ENCODE measurements at places on chromosomes 16 and 17. TPM values are rescaled to one million over a fixed set of nuclear protein-coding genes. Genes with fewer than 3 reads are reported as not detected.

BRICD5 gene
- 32.4 TPM for total RNA-seq

NXN gene
- 1.5 TPM for total RNA-seq

USB1 gene
- total RNA-seq = 36.4 TPM

KRT9 gene
- not detected for total RNA-seq

GID4 gene
- 13.1 TPM for total RNA-seq

NHLRC4 gene
- total RNA-seq = 3.2 TPM

VTN gene
- not detected for total RNA-seq

NUP88 gene
- total RNA-seq = 92.5 TPM

MYH8 gene
- total RNA-seq = not detected

PRSS33 gene
- total RNA-seq = not detected

ZSCAN10 gene
- not detected for total RNA-seq

PRSS21 gene
- total RNA-seq = 2.6 TPM

DNA sequence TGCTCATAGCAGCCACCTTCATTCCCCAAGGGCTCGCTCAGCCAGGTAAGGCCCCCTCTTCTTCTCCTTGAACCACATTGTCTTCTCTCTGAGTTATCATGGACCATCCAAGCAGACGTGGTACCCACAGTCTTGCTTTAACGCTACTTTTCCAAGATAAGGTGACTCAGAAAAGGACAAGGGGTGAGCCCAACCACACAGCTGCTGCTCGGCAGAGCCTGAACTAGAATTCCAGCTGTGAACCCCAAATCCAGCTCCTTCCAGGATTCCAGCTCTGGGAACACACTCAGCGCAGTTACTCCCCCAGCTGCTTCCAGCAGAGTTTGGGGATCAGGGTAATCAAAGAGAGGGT, 272 bp downstream of the CCL2 start:
- no peak overlapping the region for H3K27ac ChIP-seq
- no peaks in the 10 kb centered on the region for H3K4me1 ChIP-seq
- no peak for DNase-seq

DNA sequence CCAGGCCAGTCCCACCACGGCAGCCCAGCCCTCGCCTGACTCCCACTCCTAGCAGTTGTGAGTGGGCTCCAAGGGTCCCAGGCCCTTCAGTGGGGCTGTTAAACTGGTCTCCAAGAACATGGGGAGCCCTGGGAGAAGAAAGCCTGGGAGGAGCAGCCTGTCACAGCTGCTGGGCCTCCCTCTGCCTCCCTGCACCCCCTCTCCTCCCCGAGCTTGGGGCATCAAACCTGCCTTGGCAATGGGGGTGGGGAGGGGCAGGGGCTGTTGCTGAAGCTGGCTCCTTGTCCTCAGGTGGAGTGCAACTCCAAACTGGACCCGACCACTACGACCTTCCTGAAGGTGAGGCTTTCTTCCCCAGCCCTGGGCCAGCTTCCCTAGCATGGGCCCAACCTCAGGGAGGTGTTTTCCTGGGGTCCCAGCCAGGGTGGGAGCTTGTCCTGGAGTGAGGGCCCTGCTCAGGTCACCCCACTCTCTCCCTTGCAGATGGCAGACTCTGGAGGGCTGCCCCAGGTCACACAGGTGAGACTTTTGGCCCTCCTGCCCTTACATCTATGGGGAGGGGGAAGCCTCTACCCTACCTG, 6.6 kb upstream of the SETD6 start:
- no peaks in the 10 kb centered on the region for H3K27me3 ChIP-seq
- no peak overlapping the region for H3K27ac ChIP-seq
- H3K4me1 ChIP-seq = no peaks in the 10 kb centered on the region
- H3K36me3 ChIP-seq = no peaks in the 10 kb centered on the region

DNA sequence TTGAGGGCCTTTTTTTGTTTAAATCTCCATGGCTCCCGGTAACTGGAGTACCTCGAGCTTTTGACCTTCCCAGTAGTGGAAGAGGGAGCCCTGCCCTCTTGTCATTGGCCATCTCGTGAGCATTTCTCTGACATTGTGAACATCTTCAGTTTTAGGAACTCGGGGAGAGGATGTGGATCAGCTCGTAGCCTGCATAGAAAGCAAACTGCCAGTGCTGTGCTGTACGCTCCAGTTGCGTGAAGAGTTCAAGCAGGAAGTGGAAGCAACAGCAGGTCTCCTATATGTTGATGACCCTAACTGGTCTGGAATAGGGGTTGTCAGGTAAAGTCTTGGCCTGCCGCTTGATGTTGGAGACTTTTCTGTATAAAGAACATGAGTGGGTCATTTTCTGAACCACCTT, 24.3 kb downstream of the NTAN1 start:
- H3K27me3 ChIP-seq = no peaks in the 10 kb centered on the region
- H3K4me3 ChIP-seq = no peak overlapping the region
- DNase-seq = no peak
- peaks cover 54% of the 10 kb centered on the region for H3K36me3 ChIP-seq

GRCh38 chr17:82240506-82241182, 11.8 kb downstream of the SLC16A3 start:
- DNase-seq = no peak
- H3K4me1 ChIP-seq = peaks cover 62% of the 10 kb centered on the region
- peaks cover 36% of the 10 kb centered on the region for H3K36me3 ChIP-seq
- H3K27me3 ChIP-seq = no peaks in the 10 kb centered on the region
- H3K27ac ChIP-seq = no peak overlapping the region
- no peak overlapping the region for H3K4me3 ChIP-seq

DNA sequence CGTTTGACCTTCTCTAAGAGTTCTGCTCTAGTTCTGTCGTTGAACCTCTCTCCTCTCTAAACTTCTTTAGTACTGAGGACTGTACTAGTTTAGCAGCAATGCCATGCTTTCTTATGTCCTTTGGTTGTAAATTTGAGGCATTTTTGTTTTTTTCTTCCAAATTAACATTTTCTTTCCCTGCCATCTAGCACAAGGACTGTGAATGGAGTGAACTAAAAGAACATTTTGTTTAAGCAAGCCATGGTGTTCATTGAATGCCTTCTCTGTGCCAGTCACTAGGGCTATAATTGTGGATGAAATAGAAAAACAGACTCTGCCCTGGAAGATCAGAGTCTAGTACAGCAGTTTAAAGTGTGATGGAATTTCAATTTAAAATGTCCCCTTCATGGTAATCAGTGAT, 137.9 kb downstream of the FTO start:
- H3K27me3 ChIP-seq = no peaks in the 10 kb centered on the region
- H3K4me3 ChIP-seq = no peak overlapping the region

GRCh38 chr17:39950871-39951348, 11.9 kb upstream of the GSDMA start:
- no peak for DNase-seq
- H3K27ac ChIP-seq = no peak overlapping the region
- H3K36me3 ChIP-seq = no peaks in the 10 kb centered on the region
- no peaks in the 10 kb centered on the region for H3K27me3 ChIP-seq
- H3K4me1 ChIP-seq = peaks cover 12% of the 10 kb centered on the region

DNA sequence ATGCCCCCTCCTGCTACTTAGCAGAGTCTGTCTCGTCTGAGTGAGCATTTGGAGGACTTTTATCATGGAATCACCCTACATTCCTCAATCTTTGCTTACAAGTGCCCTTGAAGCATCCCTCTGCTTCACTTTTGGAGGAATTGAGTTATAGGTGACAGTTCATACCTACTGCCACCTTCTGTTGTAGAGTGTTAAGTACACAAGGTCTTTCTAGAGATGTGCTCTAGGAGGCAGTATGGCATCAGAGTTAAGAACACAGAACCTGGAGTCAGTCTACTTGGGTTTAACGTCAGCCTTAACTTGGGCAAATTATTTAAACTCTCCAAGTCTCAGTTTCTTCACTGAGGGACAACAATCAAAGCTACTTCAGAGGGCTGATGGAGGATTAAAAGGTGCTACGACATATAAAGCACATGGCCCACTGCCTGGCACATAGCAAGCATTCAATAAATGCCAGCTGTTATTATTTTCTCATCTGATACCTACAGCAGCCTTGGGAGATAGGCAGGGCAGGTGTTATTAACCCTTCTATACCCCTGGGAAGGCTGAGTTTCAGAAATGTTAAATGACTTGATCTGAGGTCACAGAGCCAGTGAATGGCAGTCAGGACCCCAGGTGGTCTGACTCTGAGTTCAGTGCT, 62.2 kb downstream of the UTP18 start:
- no peak overlapping the region for H3K4me3 ChIP-seq
- H3K4me1 ChIP-seq = no peaks in the 10 kb centered on the region
- H3K27me3 ChIP-seq = no peaks in the 10 kb centered on the region
- H3K36me3 ChIP-seq = no peaks in the 10 kb centered on the region
- DNase-seq = no peak

DNA sequence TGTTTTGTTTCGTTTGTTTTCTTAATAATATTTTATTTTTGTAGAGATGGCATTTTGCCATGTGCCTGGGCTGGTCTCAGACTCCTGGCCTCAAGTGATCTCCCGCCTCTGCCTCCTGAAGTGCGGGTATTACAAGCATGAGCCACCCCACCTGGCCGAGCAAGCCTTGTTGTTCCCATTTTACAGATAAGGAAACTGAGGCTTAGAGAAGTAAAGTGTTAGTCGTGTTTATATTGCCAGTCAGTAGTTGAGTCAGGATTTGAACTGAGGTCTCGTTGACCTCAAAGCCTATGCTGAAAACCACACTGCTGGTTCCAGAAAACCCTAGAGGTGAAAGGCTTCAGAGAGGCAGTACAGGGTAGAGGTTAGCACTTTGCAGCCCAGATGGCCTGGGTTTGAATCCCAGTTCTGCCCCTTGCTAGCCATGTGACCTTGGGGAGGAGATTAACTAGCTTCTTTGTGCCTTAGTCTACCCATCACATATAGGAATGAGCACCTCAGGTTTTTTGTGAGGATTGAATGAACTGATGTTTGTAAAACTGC, 102.0 kb downstream of the ABCC6 start:
- DNase-seq = no peak
- H3K27ac ChIP-seq = no peak overlapping the region
- H3K4me1 ChIP-seq = no peaks in the 10 kb centered on the region
- H3K36me3 ChIP-seq = peaks cover 70% of the 10 kb centered on the region

DNA sequence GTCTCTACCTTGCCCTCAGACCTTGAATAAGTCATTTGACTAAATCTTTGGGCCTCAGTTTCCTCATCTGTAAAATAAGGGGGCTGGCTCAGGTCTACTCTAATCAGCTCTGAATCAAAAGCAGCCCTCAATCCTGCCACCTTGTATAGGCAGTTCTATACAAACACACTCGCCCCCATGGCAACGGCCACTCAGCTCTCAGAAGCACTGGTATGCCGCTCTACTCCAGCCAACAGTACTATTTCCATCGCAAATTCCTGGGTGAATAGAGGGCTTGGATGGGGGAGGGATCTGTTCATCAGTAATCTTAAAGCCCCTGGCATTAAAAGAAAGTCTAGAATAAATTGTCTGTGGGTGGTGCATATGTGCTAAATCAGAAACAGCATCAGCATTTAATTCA, 21.2 kb upstream of the TAOK1 start:
- no peaks in the 10 kb centered on the region for H3K27me3 ChIP-seq
- no peak overlapping the region for H3K27ac ChIP-seq
- H3K4me1 ChIP-seq = peaks cover 8% of the 10 kb centered on the region
- H3K4me3 ChIP-seq = no peak overlapping the region
- DNase-seq = no peak

DNA sequence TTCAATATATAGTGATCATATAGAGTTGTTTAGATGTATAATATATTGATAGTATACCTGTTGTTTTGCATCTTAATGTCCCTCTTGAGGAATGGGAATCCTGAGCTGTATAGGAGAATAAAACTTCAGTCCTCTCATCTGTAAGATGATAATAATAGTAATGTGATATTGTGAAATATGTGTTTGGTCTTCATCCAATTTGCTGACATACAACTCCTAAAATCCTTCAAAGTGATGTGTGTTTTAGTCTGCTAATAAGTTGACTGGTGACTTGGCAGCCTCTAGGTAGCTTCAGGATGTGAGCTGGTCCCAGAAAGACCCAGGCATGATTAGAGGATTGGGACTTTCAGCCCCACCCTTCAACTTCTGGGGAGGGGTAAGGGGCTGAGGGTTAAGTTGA, 22.8 kb upstream of the NFAT5 start:
- H3K36me3 ChIP-seq = no peaks in the 10 kb centered on the region
- H3K4me3 ChIP-seq = no peak overlapping the region
- H3K4me1 ChIP-seq = no peaks in the 10 kb centered on the region
- H3K27me3 ChIP-seq = no peaks in the 10 kb centered on the region
- no peak for DNase-seq
- H3K27ac ChIP-seq = no peak overlapping the region

- H3K36me3 ChIP-seq = no peaks in the 10 kb centered on the region
- peaks cover 24% of the 10 kb centered on the region for H3K4me1 ChIP-seq
- peak overlapping the region; percentile 40 for H3K4me3 ChIP-seq
- H3K27ac ChIP-seq = peak overlapping the region; percentile 50
- no peak for DNase-seq
- no peaks in the 10 kb centered on the region for H3K27me3 ChIP-seq
Observed at GRCh38 chr17:75152523-75152921, 1.8 kb downstream of the JPT1 start.

GRCh38 chr16:2042171-2042985, 5.3 kb downstream of the NTHL1 start:
- H3K27me3 ChIP-seq = no peaks in the 10 kb centered on the region
- H3K4me3 ChIP-seq = no peak overlapping the region
- H3K4me1 ChIP-seq = peaks cover 13% of the 10 kb centered on the region
- no peak for DNase-seq

GRCh38 chr17:28899212-28899815, 1.8 kb upstream of the FLOT2 start:
- no peak overlapping the region for H3K4me3 ChIP-seq
- no peaks in the 10 kb centered on the region for H3K27me3 ChIP-seq
- DNase-seq = no peak
- no peak overlapping the region for H3K27ac ChIP-seq
- H3K36me3 ChIP-seq = no peaks in the 10 kb centered on the region
- peaks cover 57% of the 10 kb centered on the region for H3K4me1 ChIP-seq

DNA sequence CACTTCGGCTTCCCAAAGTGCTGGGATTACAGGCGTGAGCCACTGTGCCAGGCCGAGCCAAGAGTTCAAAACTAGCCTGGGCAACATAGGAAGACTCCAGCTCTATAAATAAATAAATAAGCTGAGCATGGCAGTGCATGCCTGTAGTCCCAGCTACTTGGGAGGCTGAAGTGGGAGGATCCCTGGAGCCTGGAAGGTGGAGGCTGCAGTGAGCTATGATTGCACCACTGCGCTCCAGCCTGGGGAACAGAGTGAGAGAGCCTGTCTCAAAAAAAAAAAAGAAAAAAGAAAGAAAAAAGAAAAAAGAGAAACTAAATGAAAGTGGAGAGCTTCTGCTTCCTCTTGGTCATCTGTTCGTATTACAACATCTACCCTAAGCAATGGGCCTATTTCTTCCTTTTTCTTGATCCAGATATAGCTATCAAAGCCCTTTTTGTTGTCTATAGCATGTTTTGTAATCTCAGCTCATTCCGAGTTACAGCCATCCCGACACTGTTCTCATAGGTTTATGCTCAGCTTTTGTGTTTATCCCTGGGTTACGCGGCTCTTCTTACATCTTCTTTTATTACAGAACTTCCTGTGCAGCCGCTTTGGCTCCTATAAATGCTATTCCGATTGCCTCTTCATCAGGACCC, 14.1 kb upstream of the MAPK3 start:
- H3K4me1 ChIP-seq = peaks cover 13% of the 10 kb centered on the region
- no peaks in the 10 kb centered on the region for H3K27me3 ChIP-seq
- H3K36me3 ChIP-seq = no peaks in the 10 kb centered on the region
- H3K4me3 ChIP-seq = no peak overlapping the region
- DNase-seq = no peak

- no peaks in the 10 kb centered on the region for H3K27me3 ChIP-seq
- no peak overlapping the region for H3K4me3 ChIP-seq
- no peak overlapping the region for H3K27ac ChIP-seq
- no peak for DNase-seq
- H3K4me1 ChIP-seq = no peaks in the 10 kb centered on the region
Observed at GRCh38 chr17:8798176-8798845, 854 bp downstream of the MFSD6L start.

Measured in CD4-positive, alpha-beta memory T cell (primary cell).